ENCODE measurements at places on chromosomes 5 and 9. TPM values are rescaled to one million over a fixed set of nuclear protein-coding genes. Genes with fewer than 3 reads are reported as not detected.
A peak's percentile ranks its signal among the peaks of the same experiment; 100 is the strongest.

The FOXD4L5 gene
- total RNA-seq = 0.38 TPM

- no peak for DNase-seq
- H3K27me3 ChIP-seq = no peaks in the 10 kb centered on the region
- no peaks in the 10 kb centered on the region for H3K4me1 ChIP-seq
- no peaks in the 10 kb centered on the region for H3K36me3 ChIP-seq
Measured at GRCh38 chr9:14447103-14447502, 133.2 kb upstream of the NFIB start.

DNA sequence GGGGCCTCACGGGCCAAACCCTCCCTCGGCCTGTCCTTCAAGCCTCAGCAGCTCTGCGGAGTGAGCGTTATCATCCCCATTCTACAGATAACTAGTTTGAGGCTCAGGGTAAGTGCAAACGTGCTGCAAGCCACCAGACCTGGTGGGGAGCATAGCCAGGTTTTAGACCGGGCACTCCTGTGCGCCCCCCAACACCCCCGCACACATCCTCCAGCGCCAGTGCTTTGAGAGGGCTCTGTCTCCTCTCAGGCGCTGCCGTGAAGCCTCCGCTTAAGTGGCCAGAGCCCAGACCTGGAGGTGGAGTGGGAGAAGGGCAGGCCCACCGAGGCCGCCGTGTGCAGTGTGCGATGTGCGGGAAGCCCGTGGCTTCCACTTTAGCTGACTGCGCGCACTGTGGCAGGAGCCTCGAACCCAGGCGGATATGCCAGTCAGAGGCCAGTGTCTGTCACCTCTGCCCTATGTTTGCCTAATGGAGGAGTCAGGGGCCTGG lies 1.6 kb upstream of the MGAT1 start:
- peaks cover 33% of the 10 kb centered on the region for H3K36me3 ChIP-seq
- H3K27me3 ChIP-seq = no peaks in the 10 kb centered on the region
- no peak for DNase-seq
- peak overlapping the region; percentile 99 for H3K4me3 ChIP-seq
- H3K27ac ChIP-seq = peak overlapping the region; percentile 98

- H3K27me3 ChIP-seq = no peaks in the 10 kb centered on the region
- no peak for DNase-seq
- no peaks in the 10 kb centered on the region for H3K36me3 ChIP-seq
Measured at GRCh38 chr5:36669015-36669651, 62.7 kb downstream of the SLC1A3 start.

DNA sequence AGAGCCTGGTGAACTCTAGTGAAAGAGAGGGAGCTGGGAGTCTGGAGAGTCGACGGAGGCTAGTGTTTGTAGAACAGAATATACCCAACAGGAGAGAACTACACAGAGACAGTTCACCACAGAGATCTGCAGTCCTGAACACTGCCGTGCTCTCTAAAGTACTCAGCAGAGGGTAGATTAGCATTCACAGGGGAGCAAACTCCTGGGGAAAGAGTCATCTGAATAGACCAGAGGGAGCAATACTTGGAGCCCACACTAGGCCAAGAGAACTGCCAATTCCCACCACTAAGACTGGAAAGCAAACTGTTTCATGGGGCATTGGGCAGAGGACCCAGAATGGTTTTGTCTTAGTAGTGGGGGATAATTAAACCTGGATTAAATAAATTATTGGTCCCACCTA lies 235.6 kb downstream of the EDIL3 start:
- no peaks in the 10 kb centered on the region for H3K4me1 ChIP-seq
- H3K27ac ChIP-seq = no peak overlapping the region
- DNase-seq = no peak
- H3K36me3 ChIP-seq = no peaks in the 10 kb centered on the region
- no peak overlapping the region for H3K4me3 ChIP-seq
- H3K27me3 ChIP-seq = no peaks in the 10 kb centered on the region
